ENCODE measurements at places on chromosomes 6 and 20.

DNA sequence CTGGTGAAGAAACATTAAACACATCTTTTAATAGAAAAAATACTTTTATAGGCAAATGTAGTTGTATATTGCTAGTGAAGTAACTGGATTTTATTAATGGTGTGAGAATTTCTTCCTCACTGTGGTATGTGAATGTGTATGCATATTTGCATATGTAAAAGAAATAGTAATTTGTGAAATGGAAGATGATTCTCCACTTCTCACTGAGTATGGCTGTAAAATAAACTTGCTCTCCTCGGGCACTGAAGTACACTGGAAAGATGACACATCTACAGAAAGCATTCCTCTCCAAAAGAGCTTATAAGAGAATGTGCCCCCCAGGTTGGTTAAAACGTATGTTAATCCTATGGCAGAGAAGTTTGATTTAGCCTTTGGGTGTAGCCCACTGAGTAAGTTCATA, 155.5 kb downstream of the LPA start:
- no peak for DNase-seq

DNA sequence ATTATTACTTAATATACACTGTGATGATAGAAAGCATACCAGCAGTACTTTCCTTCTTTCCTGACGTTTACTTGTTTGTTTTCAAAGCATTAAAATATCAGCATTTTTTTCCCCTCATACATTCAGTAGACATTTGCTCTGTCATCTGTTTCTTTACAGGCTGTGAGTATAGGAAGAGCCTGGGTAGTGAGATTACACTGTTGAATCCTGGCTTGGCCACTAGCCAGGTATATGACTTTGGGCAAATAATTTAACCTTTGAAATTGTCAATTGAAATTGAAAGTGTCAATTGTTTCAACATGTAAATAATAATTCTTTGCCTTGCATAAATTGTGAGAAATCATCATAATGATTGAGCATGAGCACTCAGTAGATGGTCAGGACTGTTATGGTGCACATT, 336.2 kb downstream of the CDKAL1 start:
- DNase-seq = no peak

GRCh38 chr6:118644007-118644406, 7.4 kb downstream of the CEP85L start:
- peak; percentile 56 for DNase-seq

DNA sequence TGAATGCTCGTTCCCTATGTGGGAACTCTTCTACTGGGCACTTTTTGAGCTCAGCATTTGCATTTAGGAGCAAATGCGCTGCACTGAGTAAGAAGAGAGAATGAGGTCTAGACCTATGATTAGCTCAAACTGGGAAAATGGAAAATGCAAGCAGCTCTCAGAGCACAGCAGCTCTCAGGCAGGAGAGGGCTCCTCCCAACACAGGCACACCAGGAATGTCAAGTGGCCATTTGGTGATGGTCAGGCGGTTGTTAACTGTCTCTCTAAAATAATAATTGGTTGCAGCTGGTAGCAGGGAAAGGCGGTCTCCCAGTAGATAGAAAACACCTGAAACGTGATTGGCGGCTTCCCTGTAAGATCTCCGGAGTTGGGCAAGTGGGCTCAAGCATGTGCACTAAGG, 162.0 kb upstream of the ECI2 start:
- no peak for DNase-seq

- DNase-seq = no peak
These were observed 433.5 kb downstream of the PRKN start for GRCh38 chr6:162294029-162294428.
